ENCODE measurements at places on chromosomes 1 and 21.

- no peak for DNase-seq
Measured at GRCh38 chr1:192277635-192278034, 39.2 kb upstream of the RGS21 start.

GRCh38 chr1:39901464-39901713 is 328 bp downstream of the MYCL start:
- DNase-seq: no peak

- no peak for DNase-seq
Measured at GRCh38 chr1:209873067-209873799, 45.5 kb downstream of the UTP25 start.

DNA sequence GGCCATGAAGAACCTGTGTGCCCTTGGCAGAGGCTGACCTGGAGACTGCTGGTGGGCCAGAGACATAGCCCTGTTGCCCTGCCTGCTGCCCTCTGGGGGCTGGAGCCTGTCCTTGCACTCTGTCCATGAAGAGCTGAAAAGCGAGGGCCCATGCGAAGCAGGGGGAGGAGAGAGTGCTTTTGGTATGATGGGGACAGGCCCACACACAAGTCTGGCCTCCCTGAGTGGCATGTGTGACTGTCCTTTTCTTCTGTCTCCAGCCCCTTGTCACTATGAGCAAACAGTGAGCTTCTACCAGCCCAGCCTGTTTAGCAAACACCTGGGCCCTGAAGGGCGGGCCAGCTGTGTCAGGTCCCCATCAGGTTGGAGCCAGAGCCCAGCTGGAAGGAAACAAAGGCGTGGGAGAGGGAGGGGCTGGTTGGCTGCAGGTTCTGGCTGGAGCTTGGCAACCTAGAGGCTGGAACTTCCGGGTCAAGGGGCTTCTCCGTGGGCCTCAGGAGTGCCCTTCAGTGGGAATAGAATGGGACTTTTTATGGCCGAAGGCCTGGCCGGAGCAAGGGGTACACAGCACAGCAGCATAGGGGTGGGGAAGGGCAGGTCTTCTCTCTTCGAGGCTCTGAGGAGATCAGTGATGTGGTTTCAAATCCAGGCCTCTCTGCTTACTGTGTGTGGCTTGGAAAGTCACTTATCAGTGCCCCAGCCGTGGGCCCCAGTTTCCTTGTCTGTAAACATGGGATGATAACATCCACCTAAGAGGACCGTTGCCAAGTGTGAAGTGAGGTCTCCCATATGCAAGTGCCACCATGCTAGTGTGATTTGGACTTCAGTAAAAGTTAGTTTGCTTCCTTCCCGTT is 14.3 kb downstream of the QSOX1 start:
- no peak for DNase-seq

GRCh38 chr1:150563340-150564038 is 14.3 kb downstream of the ADAMTSL4 start:
- DNase-seq: no peak

DNA sequence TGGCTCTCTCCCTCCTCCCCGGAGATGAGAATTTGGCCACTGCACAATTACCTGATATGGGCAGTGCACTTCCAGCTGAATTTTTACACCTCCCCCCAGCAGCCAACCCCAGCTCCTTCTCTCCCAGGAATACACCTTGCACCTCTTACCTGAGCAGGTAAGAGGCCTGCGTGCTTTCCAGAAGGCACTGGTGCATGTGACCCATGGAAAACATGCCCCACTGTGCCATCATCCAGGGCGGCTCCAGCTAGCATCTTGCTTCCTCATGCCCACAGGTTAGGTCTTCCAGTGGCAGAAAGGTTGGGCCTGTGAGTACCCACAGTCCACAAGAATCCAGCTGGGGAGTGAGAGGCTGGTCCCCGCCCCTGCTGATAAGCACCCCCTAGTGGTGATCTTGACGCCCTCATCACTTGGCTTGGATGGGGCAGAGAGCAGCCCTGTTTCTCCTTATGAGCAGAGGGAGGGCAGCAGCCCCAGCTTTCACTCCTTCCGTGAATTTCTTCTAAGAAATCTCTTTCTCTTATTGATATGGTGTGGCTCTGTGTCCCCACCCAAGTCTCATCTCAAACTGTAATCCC is 57.8 kb downstream of the EDARADD start:
- peak; percentile 19 for DNase-seq
